Smooth muscle cell of the pulmonary artery (primary cell): ENCODE measurements at places on chromosomes 4 and X. TPM values are rescaled to one million over a fixed set of nuclear protein-coding genes. Genes with fewer than 3 reads are reported as not detected.

SPACA5 gene
- total RNA-seq, result not detected in 2 replicates

TENM3 gene
- 1.2 and 17.2 TPM in 2 replicates for total RNA-seq

STPG2 gene
- total RNA-seq, result 0.10 TPM in 1 of 2 replicates, not detected in the other

CLDN34 gene
- total RNA-seq, result not detected in 2 replicates

NOX1 gene
- total RNA-seq, result not detected in 2 replicates

MBTPS2 gene
- total RNA-seq, result 21.6 and 26.2 TPM in 2 replicates

SH2D1A gene
- not detected in 2 replicates for total RNA-seq

GLUD2 gene
- total RNA-seq, result 1.7 and 2.0 TPM in 2 replicates

GLRA2 gene
- not detected in 2 replicates for total RNA-seq

TRPC5OS gene
- total RNA-seq, result not detected in 2 replicates

CFAP99 gene
- total RNA-seq, result 0.13 TPM in 1 of 2 replicates, not detected in the other

REST gene
- total RNA-seq, result 33.0 and 37.1 TPM in 2 replicates

CFP gene
- total RNA-seq, result 0.07 and 0.10 TPM in 2 replicates

TSC22D3 gene
- 22.6 and 40.1 TPM in 2 replicates for total RNA-seq

CHRDL1 gene
- 0.03 and 17.1 TPM in 2 replicates for total RNA-seq

UGT8 gene
- total RNA-seq, result 0.10 TPM in 1 of 2 replicates, not detected in the other

RBMXL3 gene
- total RNA-seq, result not detected in 2 replicates

PAPSS1 gene
- 61.1 and 94.0 TPM in 2 replicates for total RNA-seq

NUDT10 gene
- 1.2 TPM in 2 replicates for total RNA-seq

VCX3A gene
- total RNA-seq, result not detected in 2 replicates

MAGEB1 gene
- total RNA-seq, result not detected in 2 replicates

TEX13B gene
- total RNA-seq, result not detected in 2 replicates

DCAF16 gene
- total RNA-seq, result 16.7 and 16.9 TPM in 2 replicates

PLP1 gene
- 0.46 TPM in 1 of 2 replicates, not detected in the other for total RNA-seq

CFI gene
- 1.6 and 13.7 TPM in 2 replicates for total RNA-seq

MND1 gene
- total RNA-seq, result 0.79 and 1.7 TPM in 2 replicates
